Foreskin keratinocyte (primary cell): ENCODE measurements at places on chromosomes 5 and 9. TPM values are rescaled to one million over a fixed set of nuclear protein-coding genes. Genes with fewer than 3 reads are reported as not detected.

DNA sequence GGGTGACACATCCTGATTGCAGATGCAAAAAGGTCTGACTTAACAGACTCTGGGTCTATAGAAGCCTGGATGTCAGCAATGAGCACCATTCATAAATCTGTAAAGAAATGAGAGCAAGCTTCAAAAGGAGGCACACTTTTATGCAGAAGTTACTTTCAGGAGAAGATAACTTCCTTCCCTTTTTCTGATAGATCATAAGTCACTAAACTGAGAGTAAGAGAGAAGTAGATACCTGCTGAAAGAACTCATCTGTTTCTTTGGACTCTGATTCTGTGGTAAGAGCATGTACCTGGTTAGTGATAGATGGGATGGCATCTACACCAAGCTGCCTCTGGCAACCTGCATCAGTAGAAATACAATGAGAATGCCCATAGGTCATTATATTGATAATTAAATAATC is 525.6 kb downstream of the CETN3 start:
- no peak for DNase-seq

SLCO6A1 gene
- not detected in 2 replicates for total RNA-seq

HEMGN gene
- total RNA-seq: not detected in 2 replicates

EHMT1 gene
- total RNA-seq: 38.1 and 45.3 TPM in 2 replicates

GRCh38 chr5:80152778-80153177 is 103.1 kb downstream of the SERINC5 start:
- no peak for DNase-seq

DNA sequence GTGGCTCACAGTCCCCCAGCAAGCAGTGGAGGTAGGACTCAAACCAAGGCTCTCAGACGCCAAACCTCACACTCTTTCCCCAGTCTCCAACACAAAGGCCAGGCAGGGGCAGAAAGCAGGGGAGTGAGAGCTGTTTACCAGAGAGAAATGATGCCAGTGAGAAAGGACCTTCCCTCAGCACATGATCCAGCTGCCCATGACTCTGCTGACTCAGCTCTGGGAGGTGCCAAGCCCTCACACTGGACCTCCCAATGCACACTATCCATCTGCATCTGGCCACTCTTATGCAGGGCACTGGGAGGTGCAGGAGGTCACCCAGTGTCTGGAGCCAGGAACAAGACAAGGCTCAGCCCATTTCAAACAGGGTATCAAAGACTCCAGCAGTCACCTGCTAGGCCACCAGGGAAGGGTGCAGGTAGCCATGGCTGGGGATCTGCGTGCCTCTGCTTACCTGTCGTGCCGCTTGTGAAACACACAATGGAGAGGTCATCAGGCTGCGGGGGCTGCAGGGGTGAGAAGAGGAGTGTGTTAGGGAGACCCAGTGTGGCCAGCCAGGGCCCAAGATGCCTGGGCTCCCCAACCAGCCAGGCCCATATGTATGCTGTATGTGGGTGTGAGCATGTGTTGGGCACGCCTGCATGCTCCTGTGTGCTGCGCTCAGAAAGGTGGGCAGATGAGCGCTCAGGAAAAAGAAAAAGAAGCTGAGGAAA is 26.3 kb downstream of the ACSL6 start:
- no peak for DNase-seq

ANKS6 gene
- total RNA-seq: 17.0 and 17.5 TPM in 2 replicates

- DNase-seq: no peak
Measured at GRCh38 chr9:130688072-130688471, 5.5 kb upstream of the EXOSC2 start.

DNA sequence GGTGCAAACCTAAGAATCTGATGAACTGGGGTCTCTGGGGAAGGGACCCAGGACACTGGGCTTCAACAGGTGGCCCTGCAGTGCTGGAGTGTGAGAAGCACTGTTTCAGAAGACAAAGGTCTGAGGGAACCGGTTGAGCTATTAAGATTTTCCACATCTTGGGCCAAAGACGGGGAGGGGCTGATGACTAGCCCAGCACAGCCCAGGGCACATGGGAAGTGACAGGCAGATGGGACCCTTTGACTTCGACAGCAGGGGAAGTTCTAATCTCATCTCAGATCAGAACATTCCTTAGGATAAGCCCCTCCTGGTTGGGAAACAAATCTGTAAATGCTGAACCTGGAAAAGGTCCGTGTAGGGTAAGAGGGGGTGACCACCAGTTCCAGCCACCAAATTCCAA is 67.4 kb downstream of the RAPGEF1 start:
- DNase-seq: no peak

GRCh38 chr5:89441965-89442364 is 559.0 kb upstream of the MEF2C start:
- DNase-seq: no peak

GRCh38 chr5:16617274-16617968 is 624 bp upstream of the RETREG1 start:
- no peak for DNase-seq

GRCh38 chr9:112546149-112547012 is 59.8 kb downstream of the KIAA1958 start:
- DNase-seq: peak; percentile 69

- DNase-seq: no peak
Measured at GRCh38 chr5:116739571-116739970, 164.9 kb upstream of the SEMA6A start.

- DNase-seq: peak; percentile 71
Measured at GRCh38 chr9:125513668-125514413, 193.2 kb downstream of the MAPKAP1 start.

NMUR2 gene
- not detected in 2 replicates for total RNA-seq

LRRC14B gene
- not detected in 2 replicates for total RNA-seq

DNA sequence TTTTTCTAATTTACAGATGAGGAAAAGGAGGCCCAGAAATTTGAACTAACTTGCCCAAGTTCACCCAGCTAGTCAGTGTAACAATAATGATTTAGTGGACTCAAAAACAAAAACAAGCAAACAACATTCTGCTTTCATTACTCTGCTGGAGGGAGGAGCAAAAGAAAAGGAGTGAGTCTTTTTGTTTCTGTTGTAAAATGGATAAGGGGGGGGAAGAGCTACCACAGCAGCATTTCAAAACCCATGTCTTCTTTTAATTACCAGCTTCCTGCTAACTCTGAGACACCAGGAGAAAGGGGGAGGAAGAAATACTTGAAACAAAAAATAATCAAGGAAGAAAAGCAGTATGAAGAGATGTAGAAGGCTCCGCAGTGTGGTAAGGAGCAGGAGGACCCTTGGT is 39.2 kb upstream of the EQTN start:
- no peak for DNase-seq

GALT gene
- 30.5 and 42.4 TPM in 2 replicates for total RNA-seq

- no peak for DNase-seq
Measured at GRCh38 chr5:68449380-68449779, 233.8 kb downstream of the PIK3R1 start.

CCDC192 gene
- not detected in 2 replicates for total RNA-seq
